GM13977 (cell line): ENCODE measurements at places on chromosomes 5 and 9.

DNA sequence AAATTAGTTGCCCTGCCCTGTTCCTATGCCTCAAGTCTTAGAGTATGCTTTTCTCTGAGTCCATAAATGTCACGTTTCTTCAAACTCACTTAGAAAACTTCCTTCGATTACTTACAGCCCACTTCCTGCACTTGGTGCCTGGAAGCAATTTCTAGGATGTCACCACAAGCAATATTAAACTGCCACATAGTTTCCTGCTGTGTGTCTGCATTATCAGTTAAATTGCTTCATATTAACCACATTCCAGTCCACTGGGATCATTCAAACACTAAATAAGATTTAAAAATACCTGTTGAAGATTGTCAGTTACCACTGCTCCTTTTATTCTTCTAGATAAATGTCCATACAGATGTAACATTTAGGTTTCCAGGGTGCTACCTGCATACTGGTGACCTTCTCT, 4.1 kb downstream of the DENND1A start:
- no peak for DNase-seq

DNA sequence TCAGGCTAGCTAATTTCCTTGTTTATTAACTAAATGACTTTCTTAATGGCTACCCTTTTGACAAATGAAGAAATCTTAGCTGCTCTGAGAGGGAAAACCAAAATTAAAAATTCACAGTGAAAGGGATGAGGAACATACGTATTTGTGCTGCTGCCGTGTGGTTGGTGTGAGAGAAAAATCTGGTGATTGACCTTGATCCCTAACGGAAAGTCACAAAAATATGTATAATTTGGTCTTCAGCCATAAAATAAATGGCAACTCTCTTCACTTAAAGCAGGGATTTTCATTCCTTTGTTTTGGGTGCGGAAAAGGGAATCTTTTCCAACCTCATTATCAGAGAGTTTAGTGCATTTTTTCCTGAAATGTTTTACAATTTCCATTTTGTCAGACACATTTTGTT, 40.4 kb downstream of the PAM start:
- no peak for DNase-seq

GRCh38 chr5:159581502-159582249, 251.4 kb upstream of the IL12B start:
- DNase-seq = no peak

DNA sequence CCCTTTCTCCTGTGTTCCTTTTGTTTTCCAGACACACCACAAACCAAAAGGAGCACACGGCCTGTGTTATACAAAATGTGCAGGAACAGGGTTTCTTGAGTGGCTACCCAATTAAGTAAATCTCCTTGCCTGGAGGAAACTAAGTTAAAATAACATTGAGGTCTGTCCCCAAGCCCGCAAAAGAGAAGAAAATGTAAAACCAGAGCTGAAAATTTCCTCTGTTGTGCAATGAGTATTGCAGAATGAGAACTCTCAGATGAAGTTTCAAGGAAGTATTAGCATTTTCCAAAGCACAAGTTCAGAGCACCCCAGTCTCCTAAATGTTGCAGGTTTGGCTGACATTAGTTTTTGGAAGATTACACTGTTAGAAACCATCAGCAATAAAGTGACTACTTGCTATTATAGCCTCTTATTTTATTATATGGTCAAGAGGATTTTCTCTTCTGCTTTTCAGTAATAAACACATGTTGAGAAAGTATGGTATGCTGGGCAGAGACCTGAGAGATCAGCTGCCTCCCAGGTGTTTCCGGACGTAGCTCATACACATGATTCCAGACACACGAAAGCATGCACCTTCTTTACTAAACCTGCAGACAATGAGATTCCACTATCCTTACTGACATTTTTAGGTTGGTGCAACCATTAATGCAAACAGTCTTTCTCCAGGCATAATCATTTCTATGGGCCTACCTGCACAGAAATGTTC, 161.3 kb downstream of the SNCAIP start:
- DNase-seq = no peak

- DNase-seq = no peak
These were observed 11.2 kb upstream of the JAK2 start for GRCh38 chr9:4973902-4974301.

DNA sequence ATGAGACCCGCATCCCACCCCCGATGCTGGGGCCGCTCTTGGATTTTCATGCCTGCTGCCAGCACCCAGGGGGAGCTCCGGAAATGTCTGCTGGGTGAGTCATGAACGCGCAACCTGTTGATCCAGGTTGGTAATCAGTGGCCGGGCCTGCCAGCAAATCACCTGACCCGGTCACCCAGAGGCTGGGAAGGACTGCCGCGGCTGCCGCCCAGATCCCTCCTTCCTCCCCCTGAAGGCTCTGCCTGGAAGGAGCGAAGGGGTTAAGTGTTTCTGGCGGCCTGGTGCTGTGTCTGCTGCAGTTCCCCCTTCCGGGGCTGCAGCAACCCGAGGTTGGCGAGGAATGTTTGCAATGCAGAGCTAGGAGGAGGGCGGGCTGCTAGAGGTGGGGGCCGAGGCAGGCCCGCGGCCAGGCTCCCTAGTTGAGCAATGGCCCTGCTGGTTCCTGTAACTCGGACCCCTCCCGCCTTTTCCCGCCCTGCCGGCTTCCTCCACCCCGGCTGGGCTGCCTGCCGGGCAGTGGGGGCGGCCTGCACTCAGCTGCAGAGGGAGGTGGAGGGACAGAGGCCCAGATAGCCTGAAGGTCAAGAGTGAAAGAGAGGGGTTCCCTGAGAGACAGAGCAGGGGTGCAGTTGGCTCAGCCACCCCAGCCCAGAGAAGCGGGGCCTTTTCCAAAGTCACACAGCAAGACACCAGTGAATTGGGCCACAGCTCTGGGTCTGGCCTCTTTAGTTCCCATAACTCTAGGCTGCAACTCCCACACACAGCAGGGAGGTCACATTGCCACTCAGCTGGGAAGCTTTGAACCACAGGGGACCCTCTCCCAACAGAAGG, 156.3 kb upstream of the IER5L start:
- no peak for DNase-seq

DNA sequence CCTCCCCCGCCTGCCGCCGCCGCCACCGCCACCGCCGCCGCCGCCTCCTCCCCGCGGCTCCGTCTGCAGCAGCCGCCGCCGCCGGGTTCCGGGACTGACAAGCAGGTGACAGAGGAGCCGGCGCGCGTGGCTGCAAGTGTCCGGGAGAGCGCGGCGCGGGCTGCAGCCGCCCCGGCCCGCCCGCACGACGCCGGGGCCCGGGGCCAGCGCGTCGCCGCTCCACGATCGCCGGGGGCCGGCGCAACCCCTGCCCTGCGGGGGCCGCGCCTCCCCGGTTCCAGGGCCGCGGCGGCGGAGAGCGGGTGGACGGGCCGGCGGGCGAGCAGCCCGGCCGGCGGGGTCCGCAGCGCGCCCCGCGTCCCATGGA, 343 bp downstream of the LMX1B start:
- DNase-seq = peak; percentile 50

GRCh38 chr5:155884041-155884440, 442.9 kb upstream of the SGCD start:
- DNase-seq = no peak

GRCh38 chr5:142375944-142376411, 51.2 kb upstream of the SPRY4 start:
- no peak for DNase-seq

DNA sequence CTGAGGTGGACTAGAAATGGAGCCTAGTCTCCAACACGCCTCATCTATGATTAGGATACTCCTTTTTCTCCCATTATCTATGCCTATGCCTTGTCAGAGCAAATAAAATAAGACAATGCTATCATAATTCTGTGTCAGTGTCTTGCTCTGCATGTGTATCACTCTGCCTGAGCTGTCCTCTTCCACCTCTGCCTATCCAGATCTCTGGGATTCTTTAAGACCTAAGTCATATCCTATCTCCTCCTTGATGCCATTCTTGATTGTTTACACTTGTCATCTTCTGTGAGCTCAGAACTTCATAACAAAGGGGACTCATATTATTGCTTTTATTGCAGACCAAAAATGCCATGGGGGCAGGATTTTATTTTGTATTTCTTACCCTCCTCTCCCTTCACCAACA, 351.2 kb upstream of the C9orf72 start:
- no peak for DNase-seq

DNA sequence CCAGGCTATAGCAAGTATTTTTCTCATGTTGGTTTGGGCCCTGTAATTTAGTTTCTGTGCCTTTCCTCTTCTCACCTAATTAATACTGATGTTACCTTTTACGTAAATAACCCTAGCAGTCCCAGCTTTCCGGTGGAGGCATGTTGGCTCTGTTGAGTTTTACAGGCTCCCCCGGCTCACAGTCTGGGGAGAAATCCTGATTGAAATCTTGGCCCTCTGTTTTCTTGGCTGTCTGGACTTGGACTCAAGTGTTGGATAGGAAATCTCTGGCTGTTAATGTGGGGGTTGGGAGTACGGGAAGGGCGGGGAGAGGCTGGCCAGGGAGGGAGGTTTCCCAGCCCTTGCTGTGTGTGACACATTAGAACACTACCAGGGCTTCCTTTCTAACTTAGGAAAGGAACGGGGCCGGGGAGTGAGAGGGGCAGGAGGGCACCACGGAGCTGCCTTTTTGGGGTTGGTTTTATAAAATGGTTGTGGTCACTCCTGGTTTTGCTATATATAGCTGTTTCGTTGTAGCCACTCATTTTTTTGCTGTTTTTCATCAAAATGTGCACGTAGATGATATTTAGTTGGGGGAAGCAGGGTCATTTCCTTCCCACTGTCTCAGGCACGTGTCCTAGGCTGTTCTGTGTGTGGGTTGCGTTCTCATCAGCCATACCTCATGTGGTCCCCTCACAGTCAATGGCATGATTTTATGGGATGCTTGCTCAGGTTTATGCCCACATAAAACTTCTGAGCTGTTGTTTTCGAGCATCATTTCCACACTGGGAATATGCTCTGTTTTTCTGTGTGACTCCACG, 11.0 kb downstream of the TRIO start:
- DNase-seq = no peak

- DNase-seq = no peak
These were observed 32.2 kb downstream of the GCNT4 start for GRCh38 chr5:75020016-75020656.

- no peak for DNase-seq
These were observed at the start of gene EDIL3 for GRCh38 chr5:84384604-84385575. Gene EDIL3 (minus strand): TSS chr5:84384880. CDS start chr5:84384374, 506 bp downstream.

DNA sequence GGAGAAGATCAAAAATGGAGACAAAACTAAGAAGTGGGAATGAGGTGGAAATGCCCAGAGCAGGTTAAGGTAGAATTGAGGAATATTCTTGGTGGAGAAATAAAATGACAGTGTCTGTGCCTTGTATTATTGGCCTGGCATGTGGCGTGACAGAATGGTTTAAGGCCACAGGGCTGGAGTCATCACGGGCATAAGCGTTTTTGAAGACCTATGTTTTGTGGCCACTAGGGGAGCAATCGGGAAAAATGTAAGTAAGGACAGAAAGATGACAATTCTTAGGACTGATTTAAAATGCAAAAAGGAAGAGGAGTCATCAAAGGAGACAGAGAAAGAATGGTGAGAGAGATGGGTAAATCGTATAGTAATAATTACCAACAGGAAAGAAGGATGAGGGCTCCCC, 72.2 kb upstream of the EPB41L4A start:
- no peak for DNase-seq

DNA sequence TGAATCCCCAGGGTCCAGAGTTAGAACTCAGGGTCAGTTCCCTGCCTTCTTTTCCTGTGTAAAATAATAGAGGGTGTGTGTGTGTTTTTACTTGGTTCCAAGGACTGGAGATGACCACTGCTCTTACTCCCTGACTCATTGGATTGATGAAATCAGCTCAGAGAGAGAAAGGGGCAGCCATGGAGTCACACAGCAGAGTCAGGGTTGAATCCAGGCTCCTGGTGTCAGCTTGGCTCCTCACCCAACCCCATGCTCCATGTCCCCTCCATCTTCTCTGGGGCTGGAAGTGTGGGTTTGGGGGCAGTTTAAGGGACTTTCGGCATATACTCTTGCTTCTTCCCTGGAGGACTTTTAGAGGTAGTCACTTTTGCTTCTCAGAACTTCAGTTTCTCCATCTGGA, 21.6 kb downstream of the DAB2IP start:
- DNase-seq = no peak

- DNase-seq = no peak
These were observed 361.3 kb downstream of the PTPRD start for GRCh38 chr9:10251490-10251889.

DNA sequence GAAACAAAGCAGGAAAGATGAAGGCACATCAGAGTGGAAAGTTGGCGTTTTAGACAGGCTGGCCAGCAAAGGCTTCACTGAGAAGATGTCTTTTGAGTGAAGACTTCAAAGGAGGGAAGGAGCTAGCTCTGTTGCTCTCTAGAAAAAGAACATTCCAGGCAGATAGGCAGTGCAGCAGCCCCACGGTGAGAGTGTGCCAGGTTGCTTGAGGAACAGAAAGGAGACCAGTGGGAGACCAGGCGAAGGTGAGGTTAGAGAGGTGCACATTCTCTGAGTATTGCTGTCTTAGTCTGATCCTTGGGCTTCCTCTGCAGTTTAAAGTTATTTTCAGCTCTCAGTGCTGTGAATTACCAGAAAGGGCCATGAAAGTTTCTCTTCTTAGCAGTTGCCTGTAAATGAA, 83.8 kb downstream of the SLC44A1 start:
- DNase-seq = no peak

DNA sequence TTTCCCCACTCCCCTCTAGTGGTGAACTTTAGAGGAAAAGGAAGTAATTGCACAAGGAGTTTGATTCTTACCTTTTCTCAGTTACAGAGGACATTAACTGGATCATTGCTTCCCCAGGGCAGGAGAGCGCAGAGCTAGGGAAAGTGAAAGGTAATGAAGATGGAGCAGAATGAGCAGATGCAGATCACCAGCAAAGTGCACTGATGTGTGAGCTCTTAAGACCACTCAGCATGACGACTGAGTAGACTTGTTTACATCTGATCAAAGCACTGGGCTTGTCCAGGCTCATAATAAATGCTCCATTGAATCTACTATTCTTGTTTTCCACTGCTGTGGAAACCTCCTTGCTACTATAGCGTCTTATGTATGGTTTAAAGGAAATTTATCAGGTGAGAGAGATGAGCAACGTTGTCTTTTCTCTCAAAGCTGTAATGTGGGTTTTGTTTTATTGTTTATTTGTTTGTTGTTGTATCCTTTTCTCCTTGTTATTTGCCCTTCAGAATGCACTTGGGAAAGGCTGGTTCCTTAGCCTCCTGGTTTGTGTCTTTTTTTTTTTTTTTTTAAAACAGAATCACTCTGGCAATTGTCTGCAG, 25.3 kb downstream of the SLC22A5 start:
- peak; percentile 36 for DNase-seq

DNA sequence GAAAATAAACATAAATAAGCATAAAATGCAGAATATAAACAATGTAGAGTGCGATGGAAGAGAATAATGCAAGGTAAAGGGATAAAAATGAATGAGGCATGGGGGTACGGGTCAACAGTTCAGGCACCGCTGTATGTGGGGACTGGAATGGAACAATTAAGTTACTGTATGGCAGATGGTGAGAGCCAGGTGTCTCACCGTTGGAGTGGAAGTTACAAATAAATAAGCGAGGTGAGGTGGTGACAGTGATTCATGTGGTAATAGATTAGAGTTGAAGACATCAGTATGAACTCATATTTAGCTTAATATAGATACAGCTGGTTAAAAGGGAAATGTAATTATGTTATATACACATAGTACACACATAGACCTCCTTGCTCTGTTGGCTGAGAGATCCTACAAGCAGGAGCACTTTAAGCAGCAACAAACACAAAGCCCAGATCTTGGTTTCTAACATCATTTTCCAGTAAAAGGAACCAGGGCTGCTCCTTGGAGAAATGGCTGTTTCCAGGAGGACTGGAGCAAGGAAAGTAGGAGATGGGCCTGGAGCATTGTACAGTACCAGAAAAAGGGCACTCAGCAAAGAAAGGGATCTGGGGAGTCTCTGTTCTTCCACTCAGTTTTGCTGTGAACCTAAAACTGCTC, 2.4 kb upstream of the OMD start:
- no peak for DNase-seq
